ENCODE measurements at places on chromosomes 2 and 18.
A peak's percentile ranks its signal among the peaks of the same experiment; 100 is the strongest.

GRCh38 chr2:196887431-196887830 lies 39.1 kb downstream of the PGAP1 start:
- no peak for DNase-seq

- no peak for DNase-seq
These were observed 35.9 kb downstream of the CAMKMT start for GRCh38 chr2:44397447-44398175.

GRCh38 chr2:10765461-10765860 lies 44.0 kb downstream of the ATP6V1C2 start:
- no peak for DNase-seq

- DNase-seq, result no peak
These were observed 66.5 kb downstream of the RHBDD1 start for GRCh38 chr2:226902041-226902966.

DNA sequence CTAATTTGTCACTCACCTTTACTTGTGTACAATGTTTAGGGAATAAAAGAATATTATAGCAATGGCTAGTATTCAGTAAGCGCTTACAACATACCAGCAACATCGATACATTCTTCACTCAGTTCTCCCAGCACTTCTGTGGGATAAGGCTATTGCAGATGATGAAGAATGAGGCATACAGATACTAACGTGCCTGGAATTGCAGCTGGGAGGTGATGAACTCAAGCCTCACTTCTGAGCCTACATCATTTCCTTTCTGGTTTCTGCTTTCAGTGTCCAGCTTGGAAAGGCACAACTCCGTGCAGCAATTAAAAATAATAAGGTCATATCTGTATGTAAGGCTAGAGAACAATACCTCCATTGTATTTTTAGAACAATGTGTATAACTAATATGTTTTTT lies 95.4 kb upstream of the AQP4 start:
- no peak for DNase-seq

DNA sequence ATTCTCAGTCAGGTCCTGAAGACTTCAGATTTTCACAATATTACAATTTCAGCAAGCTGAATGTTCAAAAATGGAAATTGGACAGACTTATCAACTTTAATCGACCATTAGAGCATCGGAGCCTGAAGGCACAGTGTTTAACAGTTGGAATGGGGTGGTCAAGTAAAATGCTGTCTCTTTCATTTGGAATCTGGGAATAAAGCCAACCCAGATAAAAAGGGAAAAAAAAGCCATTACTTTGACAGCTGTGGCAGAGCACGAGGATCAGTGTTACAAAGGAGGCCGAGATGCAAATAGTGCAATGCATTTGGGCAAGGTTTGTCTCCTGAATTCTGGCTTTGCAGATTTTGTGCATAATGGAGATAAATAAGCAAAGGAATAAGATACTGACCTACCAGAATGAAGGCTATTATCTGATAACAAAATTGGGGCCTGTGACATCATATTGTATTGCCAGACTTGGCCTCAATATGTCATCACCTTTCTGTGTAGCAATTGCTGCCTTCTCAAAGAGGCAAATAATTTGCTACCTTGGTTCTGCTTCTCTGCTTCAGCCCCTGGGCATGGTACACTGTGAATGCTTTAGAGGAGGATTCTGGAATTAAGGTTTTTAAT lies 277.5 kb upstream of the KLHL29 start:
- DNase-seq, result no peak

DNA sequence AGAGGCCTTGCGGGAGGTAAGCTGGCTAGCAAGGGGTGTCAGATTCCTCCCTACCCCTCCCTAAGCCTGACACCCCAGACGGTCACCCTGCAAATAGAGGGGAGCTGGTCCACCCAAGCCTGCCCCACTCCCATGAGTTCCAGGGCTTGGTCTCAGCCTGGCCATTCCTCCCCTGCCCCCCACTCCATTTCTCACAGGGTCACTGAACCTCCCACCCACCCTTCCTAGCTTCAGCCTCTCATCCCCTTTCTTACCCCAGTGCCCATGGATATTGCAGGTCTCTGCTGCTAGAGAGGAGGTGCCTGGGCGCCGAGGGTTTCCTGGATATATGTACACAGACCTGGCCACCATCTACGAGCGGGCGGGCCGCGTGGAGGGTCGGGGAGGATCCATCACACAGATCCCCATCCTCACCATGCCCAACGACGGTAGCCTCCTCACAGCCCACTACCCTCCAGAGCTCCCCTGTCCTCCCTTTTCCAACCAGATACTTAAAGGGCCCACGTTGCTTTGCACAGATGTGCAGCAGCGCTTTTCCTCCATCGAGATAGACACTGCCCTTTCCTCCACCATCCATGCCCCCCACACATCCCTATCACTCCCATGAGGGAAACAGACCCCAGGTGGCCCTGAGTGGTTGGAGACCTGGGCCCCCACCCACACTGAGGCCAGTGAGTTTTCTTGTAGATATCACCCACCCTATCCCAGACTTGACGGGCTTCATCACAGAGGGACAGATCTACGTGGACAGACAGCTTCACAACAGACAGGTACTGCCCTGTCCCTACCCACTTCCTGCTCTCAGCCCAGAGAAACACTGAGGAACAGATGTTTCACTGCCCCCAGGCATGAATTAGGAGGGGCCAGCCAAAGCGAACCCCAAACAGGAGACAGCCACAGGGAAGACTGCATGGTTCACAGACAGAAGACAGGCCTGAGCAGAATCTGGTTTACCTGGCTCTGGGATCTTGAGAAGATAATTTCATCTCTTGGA lies 15.2 kb upstream of the ANKRD53 start:
- DNase-seq, result no peak

DNA sequence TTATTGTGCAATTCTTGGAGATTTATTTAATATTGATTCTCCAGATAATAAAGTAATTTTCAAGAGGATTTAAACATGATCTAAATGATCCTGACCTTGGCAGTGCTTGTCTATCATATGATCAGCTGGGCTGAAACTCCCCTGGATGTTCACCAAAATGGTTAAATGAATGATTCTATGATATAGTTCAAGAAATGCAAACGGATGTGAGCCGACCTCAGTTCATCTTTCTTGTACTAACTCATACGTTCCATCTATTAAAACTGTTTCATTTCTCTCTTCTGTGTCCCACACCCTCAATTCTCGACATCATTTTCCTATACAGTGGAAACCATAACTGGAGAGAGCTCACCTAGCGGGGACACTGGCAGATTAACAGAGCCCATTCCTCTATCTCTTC lies 281.7 kb upstream of the CCDC68 start:
- DNase-seq, result no peak

GRCh38 chr2:238970553-238971081 lies 122.7 kb downstream of the TWIST2 start:
- DNase-seq, result peak; percentile 46

GRCh38 chr2:10500601-10501361 lies 52.7 kb upstream of the ODC1 start:
- DNase-seq, result no peak

- DNase-seq, result no peak
These were observed 14.2 kb upstream of the ANKRD44 start for GRCh38 chr2:197324801-197325200.

DNA sequence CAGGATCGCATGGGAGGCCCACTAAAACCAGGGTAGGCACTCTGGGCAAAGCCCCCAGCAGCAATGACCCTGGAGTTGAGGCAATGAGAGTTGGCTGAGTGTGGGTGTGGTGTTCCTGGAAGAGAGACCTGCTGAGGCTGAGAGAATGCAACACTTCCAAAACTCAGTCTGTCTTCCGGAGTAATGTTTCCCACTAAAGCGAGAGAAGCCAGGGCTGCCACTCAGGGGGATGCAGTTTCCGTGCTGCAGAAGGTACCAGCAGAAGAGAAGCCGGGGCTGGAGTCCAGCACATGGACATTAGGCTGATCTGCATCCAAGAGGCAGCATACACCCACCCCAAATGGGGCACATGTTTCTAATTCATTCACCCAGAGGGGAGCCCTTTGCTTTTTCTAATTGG lies 127.2 kb upstream of the ARHGAP28 start:
- DNase-seq, result no peak

- DNase-seq, result no peak
These were observed 6.6 kb downstream of the EPAS1 start for GRCh38 chr2:46303822-46304221.

- no peak for DNase-seq
These were observed 84.7 kb downstream of the GLI2 start for GRCh38 chr2:120820263-120820952.

DNA sequence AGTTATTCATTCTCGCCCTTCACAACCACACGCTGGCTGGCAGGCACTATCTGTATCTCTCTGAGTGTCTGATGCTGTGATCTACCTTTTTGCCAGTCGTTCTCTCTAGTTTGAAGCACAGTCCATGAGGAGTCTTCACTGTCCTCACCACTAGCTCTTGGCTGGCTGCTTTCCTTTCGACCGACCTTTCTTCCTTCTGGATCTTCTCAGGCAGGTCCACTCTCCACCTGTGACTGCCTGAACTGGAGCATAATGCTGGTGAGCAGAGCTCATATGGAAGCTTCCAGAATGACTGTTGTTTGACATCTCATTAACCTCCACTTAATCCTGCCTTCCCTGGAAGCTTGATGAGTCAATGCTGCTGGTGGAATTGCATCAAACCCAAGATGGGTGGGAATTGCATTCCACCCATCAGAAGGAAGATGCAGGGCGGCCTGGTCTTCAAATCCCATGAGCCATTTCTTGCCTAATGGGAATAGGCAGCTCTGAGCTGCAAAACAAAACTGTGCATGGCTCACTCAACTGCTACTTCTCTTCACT lies 283.5 kb upstream of the HDAC4 start:
- DNase-seq, result no peak

DNA sequence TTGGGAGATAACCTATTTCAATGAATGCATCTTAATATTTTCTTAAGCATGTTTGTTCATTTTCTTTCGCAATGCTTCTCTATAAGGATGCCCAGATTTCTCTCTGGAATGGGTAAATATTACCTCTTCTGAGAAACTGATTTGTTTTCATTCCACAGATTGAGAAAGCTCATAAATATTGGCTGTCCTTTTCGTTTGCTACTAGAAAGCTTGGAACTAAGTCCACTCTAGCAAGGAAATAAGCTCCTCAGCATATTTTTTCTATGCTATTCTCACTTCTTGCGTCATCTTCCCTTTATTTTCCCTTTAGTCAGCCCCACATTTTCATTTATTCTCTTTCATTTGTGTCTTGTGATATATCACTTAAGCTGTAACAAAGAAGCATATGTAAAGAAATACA lies 76.3 kb downstream of the ANTXR1 start:
- DNase-seq, result no peak

DNA sequence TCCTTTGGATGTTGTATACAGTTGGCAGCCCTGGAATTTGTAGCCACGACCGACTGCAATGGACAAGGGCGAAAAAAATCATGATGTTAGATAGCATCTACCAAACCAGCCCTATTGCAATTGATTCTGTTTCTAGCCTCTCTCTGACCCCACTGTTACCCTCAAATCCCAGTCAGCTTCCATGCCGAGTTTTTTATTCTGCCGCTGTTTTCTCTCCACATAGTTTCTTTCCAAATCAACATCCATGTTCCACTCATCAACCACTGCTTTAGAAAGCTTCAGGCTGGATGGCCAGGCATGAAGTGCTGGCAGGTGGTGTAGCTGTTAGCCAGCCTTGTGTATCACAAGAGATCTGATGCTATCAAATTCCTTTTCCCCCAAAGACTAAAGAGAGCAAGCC lies 272.8 kb downstream of the FIGN start:
- no peak for DNase-seq

GRCh38 chr2:15893689-15894480 lies 46.5 kb upstream of the MYCN start:
- DNase-seq, result no peak

DNA sequence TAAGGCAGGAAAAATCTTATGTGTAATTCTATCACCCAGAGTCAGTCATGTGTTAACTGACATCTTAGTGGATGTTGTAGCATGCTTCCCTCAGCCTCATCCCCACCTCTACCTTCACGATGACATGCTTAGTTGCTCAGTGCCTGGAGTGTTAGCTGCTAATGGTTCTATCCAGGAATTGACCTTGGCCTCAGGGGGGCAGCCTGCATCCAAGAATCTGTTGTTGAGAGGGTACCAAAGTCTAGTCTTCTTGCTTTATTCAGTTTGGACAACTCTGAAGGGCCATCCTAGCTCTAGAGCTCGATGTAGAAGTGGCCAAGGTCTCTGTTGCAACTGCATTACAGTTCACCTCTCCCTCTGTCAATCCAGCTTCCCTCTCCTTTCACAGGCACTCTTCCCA lies 61.2 kb downstream of the ACYP2 start:
- no peak for DNase-seq

GRCh38 chr18:484749-485464 lies 15.6 kb downstream of the COLEC12 start:
- DNase-seq, result no peak

Data from activated naive CD4-positive, alpha-beta T cell treated with Interleukin-2 at 50 U/mL for 16 hours (primary cell).